LNCaP clone FGC (cell line): ENCODE measurements at places on chromosomes 7 and 10.
A peak's percentile ranks its signal among the peaks of the same experiment; 100 is the strongest.

- DNase-seq: no peak
These were observed 80.1 kb upstream of the PRSS1 start for GRCh38 chr7:142669074-142669654.

DNA sequence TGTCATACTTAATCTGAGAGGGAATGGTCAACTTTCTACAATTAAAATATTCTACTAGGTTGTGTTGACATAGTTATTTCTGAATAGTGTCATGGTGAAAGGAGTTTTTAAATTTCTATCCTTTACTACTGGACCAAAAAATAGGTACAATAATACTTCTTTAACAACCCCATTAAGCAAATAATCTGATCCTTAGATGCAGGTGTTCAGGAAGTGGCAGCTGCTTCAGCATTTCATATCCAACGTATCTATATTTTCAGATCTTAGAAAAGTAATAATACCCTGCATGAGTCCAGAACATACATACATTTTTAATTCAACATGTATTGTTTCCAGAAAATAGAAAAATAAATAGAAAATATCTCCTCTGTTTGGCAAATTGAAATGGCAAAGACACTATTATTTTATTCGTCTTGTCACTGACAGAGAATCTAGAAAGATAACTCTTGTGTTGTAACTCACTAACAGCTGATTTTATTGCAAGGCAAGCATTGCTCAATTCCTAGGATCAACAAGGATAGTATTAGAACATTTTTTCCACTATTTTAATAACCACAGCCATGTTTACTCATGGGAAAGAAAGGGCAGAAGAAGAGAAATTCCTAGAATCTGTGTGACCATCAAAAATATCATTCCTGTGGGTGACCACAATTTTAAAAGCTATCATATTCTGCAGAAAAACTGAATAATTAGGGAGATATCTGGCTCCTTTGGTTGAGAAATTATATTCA is 159.3 kb upstream of the CNTNAP2 start:
- no peak for DNase-seq

DNA sequence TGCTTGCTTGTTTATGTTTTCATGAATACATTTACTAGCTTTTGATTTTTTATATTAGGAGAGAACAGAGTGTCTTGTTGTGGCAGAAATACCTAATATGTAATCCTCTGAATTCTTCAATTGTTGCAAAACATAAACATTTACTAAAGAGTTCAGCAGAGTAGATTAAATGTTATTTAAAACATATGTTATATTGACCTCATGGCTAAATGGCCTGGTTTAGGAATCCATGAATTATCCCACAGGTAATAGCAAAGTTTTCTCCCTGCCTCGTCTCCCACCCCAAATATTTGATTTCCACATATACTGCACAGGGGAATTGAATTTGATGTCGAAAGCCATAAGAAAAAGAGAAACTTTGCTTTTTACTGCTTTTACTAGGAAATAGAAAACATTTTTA is 111.8 kb downstream of the ADK start:
- no peak for DNase-seq

- no peak for DNase-seq
These were observed 78.2 kb downstream of the NT5C2 start for GRCh38 chr10:103114876-103115275.

- DNase-seq: peak; percentile 91
These were observed 32.8 kb upstream of the RHEB start for GRCh38 chr7:151552352-151553028.

- DNase-seq: no peak
These were observed 10.7 kb upstream of the ATRNL1 start for GRCh38 chr10:115082506-115082905.

DNA sequence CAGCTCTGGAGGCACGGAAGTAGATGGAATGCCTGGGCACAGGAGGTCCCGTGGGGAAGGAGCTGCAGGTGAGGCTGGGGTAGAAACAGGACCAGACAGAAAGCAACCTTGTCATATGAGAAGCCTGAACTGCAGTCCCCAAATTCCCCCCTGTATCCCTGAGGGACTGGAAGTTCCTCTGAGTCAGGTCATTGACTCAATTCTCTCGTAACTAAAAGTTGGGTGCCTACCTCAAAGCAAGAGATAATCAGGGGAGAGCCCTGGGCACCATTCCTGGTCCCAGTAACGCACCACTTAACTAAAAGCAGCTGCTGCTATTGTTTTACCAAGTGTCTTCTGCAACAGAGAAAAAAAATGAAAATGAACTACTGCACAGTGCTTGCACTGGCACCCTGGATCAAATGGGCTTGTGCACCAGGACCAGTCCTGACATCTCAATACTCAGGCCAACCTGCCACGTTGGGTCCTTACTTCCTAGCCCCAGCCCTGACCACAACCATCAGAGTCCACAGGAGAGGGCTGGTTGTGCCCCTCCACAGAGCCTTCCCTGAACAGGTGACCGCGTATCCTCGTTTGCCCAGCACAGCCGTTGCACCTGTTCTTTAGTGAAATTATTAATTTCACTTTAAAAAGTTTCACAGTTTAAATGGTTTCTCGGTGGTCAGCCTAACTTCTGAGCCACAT is 79.3 kb downstream of the GRID1 start:
- DNase-seq: no peak

DNA sequence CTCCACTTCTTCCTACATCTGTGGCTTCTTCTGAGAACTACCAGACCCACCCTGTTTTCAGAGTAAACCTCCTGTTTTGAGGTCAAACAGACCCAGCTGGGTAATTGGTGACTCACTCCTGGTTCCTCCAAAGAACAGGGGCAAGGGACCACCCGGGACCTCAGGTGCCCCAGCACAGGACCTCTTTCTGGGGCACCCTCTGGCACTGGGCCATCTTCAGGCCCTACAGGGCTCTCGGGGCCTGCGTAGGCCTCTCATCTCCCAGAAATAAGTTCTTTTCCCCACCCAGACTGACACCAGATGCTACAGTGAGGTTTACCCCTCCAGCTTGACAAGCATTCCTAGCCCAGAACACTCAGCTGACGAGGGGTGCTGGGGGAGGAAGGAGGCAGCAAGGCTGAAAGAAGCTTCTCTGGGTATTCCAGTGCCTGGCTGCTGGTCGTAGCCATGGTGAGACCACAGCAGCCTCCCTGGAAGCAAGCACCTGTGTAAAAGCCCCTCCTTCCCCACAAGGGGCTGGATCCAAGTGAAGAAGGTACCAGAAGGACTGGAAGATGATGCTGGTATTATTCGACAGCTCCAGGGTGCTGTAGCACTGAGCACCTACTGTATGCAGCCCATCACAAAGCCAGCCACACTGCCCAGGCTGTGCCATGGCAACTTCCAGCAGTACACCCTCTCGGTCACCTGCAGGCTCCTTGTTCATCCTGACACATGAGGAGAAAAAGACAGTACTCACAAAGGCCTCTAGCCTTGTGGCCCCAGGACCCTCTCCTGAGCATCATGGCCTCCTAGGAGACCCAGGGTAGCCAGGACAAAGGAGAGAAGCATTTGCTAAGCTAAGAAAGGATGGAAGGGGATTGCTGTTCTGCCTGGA is 47.4 kb downstream of the ALOX5 start:
- no peak for DNase-seq

DNA sequence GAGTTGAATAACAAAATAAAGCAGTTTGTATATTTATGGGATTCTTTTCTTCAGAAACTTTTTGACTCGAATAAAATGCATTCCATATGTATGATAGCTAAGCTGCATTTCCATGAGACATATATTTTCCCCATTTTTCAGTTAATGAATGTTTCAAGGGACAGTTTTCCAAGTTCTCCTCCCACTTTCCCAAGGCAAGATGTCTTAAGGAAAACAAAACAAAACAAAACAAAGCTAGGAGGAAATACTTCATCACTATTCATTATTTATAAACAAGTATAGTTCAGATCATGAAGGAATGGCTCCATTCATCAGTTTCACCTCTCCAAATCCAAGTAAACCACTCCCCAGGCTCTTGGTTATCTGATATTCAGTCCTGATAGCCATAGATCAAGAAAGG is 261.0 kb downstream of the WDR11 start:
- DNase-seq: no peak

DNA sequence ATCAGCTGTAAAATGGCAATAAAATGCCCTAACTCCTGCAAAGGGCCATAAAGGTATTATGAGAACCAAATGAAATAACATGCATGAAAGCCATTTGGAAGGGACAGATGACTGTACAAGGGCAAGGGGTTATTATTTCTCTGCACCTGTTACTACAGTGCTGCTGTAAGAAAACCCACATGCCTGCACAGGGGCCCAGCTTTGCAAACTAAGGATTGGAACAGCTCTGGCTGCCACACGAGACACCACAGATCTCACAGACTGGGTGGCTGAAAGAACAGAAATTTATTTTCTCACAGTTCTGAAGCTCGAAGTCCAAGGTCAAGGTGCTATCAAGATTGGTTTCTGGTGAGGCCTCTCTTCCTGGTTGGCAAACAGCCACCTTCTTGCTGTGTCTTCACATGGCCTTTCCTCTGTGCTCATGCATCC is 409.0 kb upstream of the NRP1 start:
- no peak for DNase-seq

DNA sequence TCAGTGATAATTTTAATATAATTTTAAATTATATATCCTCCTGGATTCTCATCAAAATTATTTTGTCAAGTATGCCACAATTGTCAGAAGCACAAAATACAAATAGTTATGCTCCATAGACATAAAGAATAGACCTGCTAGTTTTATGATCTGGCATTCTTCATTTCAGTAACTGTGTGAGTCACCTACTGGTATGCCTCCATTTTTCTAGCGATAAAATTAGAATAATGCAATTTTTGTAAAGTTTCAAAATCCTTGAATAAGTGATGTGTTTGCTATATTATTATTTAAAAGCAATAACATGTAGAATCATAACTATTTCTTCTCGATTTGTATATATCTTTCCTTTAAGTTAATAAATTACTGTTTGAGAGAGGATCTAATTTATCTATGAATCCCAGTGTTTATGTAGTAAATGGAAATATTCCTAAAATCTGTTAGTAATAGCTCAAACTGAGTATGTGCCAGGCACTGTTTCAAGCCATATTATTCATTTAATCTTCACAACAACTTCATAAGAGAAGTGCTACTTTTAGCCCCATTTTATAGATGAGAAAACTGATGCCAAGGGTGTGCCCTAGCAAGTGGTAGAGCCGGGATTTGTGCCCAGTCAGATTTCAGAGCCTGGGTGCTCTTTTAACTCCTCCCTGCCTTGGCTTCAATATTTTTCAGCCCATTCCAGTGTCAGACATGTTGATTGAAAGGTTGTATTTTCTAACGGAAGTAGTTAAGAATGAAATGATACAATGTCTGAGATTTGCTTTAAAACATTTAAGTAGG is 38.4 kb downstream of the NET1 start:
- no peak for DNase-seq

- DNase-seq: no peak
These were observed 2.5 kb upstream of the LAMB4 start for GRCh38 chr7:108132551-108133265.

- DNase-seq: no peak
These were observed 80.9 kb upstream of the VWC2 start for GRCh38 chr7:49692516-49692915.

- no peak for DNase-seq
These were observed 17.3 kb downstream of the CAMK2B start for GRCh38 chr7:44307905-44308595.

- no peak for DNase-seq
These were observed 236.3 kb downstream of the KLF6 start for GRCh38 chr10:3548702-3549101.

GRCh38 chr10:7121154-7121797 is 289.6 kb downstream of the SFMBT2 start:
- DNase-seq: peak; percentile 35

GRCh38 chr10:74934100-74934812 is 107.9 kb downstream of the KAT6B start:
- no peak for DNase-seq

DNA sequence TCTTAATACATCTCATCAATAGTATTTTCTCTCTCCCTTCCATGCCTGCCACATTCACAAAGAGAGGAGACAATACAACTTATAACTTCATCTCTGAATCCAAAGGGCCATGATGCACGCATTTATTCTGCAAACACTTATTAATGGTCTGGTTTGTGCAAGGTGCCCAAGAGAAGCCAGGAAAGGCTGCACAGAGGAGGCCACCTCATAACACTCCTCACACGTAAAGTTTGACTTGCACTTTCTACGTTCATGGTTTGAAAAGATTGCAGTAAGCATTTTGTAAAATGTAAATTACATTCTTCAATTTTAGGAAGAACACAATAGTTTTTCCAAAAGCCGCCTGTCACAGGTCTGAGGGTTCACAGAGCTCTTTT is 1.2 kb upstream of the PALS2 start:
- DNase-seq: no peak
